ENCODE measurements at places on chromosomes 1 and 21.
A peak's percentile ranks its signal among the peaks of the same experiment; 100 is the strongest.

DNA sequence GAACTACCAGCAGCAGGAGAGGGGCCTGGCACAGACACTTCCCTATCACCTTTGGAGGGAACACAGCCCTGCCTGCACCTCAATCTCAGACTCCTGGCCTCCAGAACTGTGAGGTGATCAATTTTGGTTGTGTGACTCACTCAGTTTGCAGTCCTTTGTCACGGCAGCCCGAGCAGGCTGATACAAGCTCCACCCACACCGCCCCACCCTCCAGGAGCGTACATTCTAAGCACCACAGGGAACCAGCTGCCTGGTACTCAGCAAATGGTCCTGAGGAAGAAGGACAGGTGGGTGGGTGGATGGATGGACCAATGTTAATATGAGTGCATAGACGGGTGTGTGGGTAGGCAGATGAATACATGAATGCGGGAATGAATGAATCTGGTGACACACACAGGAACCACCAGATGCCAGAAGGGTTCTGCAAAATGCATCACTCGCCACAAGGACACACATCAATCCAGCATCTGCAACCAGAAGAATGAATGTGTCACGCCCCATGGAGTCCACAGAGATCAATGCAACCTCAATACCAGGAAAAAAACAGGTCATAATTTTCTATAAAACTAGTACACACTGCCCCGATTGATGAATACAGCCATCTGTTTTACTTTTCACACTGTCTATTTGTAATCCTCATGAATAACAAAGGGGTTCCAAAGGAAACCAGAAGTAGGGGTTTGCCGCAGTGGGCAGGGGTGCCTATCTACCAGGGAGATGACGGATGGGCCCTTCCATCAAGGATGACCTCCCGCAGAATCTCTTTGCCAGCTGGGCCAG lies 284.5 kb downstream of the NPHP4 start:
- no peak for DNase-seq

- DNase-seq: no peak
Observed at GRCh38 chr1:27507960-27508665, 18.1 kb upstream of the WASF2 start.

DNA sequence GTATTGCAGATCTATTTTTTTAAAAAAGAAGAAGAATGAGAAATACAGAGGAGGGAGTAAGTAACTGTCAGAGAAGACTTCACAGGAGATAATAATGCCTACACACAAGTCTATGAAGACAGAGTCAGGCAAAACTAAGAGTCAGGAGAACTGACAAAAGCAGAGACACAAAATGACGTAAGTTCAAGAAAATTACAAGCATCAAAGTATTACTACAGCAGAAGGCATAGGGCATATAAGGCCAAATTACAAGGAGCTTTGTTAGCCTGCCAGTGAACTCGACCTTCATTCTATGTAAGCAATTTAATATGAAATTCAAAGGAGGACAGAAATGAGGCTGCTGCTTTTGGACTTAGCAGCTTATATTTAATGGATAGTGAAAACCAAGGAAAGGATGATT lies 23.7 kb downstream of the FAF1 start:
- DNase-seq: no peak

DNA sequence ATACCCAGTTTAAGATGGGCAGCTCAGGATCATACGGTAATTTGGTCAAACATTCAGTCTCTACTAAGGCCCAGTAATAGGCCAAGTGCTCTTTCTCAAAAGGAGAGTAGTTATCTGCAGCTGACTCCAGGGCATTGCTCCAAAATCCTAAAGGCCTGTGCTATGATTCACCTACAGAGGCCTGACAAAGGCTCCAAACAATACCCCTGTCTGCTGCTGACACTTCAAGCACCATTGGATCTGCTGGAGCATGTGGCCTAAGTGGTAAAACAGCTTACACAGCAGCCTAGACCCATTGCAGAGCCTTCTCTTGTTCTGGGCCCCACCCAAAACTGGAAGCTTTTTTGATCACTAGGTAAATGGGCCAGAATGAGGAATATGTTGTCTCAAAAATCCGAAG lies 22.8 kb downstream of the SLAMF7 start:
- DNase-seq: no peak

DNA sequence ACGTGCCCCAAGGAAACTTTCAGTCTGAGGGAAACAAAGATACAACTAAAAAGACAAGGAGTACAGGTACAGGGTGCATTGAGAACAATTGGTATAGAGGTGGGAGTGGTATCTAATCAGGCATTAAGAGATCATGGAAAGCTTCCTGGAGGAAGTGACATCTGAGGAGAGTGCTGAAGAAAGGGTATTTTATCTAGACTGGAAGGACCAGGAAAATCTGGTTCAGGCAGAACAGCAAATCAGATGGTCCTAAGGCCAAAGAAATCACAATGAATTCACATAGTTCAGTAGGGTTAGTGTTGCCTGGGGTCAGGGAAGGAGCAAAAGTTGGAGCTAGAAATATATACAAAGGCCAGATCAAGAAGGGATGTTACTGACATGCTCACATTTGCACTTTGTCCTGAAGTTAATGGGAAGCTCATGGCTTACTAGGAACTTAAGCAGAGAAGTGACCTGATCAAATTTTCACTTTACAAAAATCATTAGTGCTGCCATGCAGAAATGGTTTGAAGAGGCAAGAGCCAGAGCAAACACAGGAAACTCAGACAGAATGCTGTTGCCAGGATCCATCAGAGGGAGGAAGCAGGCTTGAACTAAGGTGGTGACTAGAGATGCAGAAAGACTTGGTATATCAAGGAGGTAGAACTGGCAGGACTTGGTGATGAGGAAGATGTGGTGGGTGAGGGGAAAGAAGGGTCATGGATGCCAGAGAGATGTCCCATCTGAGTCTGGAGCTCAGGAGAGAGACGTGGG lies 14.5 kb upstream of the CTTNBP2NL start:
- no peak for DNase-seq

DNA sequence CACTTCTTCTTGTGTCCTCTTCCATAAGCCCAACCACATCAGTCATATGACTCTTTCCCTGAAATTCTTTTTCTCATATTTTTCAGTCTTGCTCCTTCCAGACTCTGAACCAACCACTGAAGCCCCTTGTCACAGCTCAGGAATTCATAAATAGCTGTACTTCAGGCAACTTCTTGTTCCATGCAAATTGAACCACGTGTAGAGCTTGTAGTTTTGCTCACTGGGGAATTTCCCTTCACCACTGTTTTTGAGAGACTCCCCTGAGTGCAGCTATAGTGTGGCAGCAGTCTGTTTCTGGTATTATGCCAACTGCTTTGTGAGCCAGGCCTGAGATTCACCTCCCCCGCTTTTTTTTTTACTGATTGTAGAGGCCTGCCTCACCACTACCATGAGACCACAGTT lies 150.3 kb upstream of the SPAG17 start:
- DNase-seq: no peak

- DNase-seq: no peak
Observed at GRCh38 chr1:30313176-30313575, 410.2 kb downstream of the MATN1 start.

GRCh38 chr1:18716785-18717678 lies 86.4 kb downstream of the PAX7 start:
- no peak for DNase-seq

- no peak for DNase-seq
Observed at GRCh38 chr21:26952374-26953066, 14.4 kb downstream of the ADAMTS5 start.

DNA sequence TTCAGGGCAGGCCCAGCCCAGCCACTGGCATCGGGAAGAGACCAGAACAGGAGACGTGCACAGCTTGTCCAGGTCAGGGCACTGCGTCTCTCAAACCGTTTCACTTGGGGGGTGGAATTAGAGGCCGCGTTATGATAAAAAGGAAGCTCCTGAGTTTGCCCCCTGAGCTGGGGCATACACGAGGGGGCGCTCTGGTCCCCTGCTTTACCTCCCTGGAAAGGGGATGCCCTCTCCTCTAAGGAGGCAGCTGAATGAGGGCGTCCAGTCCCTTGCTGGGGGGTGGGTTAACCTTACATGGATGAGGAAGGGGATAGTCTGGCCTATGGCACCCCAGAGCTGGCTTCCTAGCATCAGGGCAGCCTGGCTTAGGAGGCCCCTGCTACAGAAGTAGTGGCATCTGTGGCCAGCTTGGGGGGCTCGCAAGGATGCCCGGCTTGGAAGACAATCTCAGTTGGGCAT lies 2.3 kb downstream of the MYOG start:
- no peak for DNase-seq

- no peak for DNase-seq
Observed at GRCh38 chr1:185155600-185156287, 1.0 kb downstream of the TRMT1L start.

GRCh38 chr1:165442653-165443052 lies 2.3 kb downstream of the RXRG start:
- no peak for DNase-seq

DNA sequence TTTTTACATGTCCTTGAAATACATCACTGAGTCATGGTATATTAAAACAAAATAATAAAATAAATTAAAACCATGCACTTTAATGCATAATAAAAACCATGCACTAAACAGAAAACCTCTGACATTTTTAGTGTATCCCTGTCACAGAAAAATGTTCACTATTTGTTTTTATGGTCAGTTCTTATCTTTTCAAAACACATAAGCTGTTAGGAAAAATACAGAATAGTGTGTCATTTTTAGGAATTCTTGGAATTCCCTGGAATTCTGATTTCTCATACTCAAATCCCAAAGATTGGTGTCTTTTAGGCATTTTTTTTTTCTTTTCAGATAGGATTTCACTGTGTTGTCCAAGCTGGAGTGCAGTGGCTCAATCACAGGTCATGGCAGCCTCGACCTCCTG lies 25.1 kb upstream of the TINAGL1 start:
- DNase-seq: no peak

- no peak for DNase-seq
Observed at GRCh38 chr1:10646347-10646861, 150.0 kb downstream of the CASZ1 start.

DNA sequence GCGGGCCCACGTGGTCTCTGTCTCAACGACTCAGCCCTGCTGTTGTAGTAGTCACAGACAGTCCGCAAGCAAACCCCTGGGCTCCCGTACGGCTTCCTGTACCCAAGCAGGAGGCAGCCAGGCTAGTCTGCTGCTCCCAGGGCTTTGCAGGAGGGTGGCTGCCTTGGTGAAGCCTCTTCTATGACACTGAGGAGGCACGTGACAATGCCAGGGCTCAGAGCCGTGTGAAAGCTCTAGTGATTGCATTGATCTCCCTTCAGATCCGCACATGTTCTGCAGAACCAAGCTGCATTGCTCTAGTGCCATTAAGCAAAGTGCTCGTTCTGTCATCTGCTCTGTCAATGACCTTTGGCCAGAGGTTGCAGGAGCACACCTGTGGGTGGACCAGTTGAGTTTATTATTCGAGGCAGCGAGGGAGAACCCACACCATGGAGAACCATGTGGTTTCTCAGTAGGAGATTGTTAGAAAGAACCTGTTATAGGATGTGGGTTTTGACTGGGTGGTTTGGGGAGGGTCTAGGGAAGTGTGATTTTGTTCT lies 18.0 kb downstream of the UMODL1 start:
- no peak for DNase-seq

DNA sequence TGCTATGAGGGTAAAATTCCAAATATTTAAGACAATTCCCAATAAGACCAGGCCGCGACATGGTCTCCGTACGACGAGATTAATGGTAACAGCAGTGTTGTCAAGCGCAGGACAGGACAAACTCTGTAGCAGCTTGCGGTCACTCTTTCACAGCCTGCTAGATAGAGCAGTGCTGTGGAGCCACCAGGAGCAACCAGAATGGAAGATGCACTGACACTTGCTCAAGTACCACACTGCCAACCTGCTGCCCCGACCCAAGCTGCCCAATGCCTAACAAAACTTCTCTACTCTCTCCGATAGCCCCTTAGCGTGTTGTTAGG lies 636 bp downstream of the WARS2 start:
- peak; percentile 58 for DNase-seq

DNA sequence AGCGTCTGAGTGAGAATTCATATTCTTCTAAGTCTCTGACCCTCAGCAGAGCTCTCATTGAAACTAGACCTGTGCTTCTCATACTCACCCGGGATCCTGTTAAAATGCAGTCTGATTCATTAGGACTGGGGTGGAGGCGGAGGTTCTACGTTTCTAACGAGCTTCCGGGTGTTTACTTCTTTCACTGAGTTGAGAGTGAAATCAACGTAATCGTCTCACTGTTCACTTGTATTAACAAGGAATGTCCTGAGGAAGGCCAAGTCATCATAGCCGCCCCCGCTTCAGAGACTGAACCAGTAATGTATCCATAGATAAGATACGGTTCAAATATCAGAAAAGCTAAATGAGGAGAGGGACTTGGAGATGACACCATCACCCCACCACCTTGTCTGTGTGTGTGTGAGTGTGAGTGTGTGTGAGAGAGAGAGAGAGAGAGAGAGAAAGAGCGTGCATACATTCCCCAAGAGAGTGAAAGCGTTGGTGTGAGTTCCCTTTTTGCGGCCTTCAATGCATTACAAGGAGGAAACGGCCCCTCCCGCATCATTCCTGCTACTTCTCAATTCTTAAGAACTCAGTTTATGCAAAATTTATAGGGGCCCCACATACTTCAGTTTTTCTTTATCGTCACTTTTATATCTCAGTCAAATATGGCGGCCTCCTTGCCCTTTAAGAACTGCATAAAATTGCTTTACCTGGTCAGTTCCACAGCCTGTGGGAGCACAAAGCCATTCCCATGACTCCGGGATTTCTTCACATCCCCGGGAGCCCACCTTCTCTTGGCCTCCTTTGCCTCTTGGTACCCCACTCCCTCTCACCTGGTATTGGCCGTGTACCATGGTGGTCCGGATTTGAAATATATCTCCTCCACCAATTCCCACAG lies 19.8 kb downstream of the KMO start:
- DNase-seq: no peak

GRCh38 chr1:47207803-47208373 lies 18.1 kb upstream of the PDZK1IP1 start:
- DNase-seq: no peak

DNA sequence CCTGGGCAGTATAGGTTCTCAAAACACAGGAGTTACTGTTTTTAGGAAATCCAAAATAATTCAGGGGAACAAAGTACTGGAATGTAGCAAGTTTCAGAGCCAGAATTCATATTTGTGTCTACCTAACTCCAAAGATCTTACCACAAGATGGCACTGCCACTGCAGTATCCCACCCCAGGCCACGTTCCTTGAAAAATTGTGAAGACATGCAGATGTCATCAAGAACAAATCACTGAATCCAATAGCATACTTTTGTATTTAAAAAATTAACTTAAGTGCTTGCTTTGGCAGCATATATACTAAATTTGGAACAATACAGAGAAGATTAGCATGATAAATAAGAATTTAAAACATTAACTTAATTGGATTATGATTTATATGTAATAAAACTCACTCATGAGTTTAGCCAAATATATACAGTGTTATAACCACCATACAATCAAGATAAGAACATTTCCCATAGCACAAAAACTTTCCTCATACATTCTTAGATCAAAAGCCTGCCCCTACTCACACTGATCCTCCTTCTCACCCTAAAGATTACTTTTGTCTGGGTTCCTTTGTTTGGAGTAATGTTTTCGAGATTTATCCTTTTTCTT lies 209.9 kb downstream of the FAF1 start:
- DNase-seq: no peak
